ENCODE measurements at places on chromosomes 5 and 9.

DNA sequence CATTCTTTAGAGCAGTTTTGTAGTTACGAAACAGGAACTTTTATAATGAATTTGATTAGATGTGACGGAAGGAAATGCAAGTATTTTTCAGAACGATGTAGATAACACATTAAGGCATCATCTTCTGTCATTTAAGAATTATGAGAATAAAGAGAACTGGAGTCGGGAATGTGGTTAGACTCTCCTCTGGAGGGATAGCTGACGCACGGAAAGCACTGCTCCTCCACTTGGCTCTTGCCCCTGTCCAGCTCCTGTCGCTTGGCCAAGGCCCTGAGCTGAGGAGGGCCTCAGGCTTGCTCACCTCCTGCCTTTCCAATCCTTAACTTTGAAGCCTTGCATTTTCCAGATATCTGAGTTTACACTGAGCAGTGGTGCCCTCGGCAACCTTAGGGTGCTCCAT lies 60.5 kb downstream of the MAP1B start:
- DNase-seq, result no peak

DNA sequence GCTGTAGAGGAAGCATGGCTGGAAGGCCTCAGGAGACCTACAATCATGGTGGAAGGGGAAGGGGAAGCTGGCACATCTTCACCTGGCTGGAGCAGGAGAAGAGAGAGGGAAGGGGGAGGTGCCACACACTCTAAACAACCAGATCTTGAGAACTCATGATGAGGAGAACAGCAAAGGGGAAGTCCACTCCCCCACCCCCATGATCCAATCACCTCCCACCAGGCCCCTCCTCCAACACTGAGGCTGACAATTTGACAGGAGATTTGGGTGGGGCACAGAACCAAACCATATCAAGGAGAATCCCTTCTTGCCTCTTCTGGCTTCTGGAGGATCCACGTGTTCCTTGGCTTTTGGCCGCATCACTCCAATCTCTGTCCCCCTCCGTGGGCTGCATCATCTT lies 13.1 kb upstream of the CMBL start:
- peak; percentile 25 for DNase-seq

GRCh38 chr9:127530206-127530941 lies 79.1 kb downstream of the LRSAM1 start:
- DNase-seq, result no peak

- DNase-seq, result no peak
These were observed 96.0 kb upstream of the RUFY1 start for GRCh38 chr5:179454356-179454755.

GRCh38 chr5:76333571-76333970 lies 69.5 kb upstream of the IQGAP2 start:
- no peak for DNase-seq

Data from suppressor macrophage (primary cell).